GM03348 (cell line): ENCODE measurements at places on chromosomes 4 and X.

DNA sequence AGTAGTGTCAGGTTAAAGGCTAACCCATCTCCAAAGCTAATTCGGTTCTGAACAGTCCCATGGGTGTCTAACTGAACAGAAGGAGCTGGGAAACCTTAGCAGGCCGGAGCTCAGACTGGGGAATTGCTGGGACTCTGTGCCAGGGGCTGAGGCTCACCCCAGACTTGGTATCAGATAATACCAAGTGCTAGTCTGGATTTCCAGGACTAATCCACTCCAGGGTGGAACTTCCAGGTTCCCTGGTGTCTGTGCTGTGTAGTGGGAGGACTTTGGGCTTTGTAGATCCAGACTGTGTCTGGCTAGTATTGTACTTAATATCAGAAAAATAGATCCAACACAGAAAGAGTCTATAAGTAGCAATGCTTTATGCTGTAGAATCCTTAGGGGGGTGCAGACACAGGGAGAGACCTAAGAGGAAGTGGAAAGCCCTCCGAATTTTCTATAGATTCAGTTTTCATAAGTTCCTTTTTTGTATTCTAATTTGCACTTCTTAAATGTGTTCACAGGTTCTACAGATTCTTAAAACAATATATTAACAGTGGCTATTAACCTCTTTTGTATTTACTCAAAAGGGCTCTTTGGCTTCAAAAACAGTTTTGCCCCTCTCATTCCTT, 4.1 kb downstream of the ZNF827 start:
- DNase-seq = no peak

DNA sequence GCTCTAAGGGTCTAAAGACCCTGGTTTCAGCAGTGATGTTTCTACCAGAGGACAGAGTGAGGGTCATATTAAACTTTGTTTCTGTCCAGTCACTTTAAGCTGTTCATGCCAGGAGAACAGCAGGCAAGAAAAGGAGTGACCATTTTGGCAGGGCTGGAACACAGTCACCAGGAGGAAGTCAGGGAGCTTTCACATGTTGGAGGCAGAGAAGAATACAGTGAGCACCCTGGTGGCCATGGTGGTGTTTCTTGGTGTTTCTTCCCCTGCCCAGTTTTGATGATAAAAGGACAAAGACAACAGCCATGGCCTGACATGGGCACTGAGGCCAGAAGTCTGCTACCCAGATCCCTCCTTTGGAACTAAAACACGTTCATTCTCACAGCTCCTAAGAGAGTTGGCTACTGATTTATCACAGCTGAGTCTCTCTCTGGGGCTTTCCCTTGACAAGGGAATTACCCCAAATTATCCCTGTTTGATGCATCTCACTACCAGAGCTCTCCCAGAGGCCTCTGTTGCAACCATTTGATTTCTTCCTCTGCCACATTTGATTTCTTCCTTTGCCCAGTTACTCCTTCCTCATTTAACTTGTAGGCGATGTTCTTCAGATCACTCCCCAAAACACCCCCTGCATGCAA, 106.4 kb upstream of the NWD2 start:
- DNase-seq = no peak

DNA sequence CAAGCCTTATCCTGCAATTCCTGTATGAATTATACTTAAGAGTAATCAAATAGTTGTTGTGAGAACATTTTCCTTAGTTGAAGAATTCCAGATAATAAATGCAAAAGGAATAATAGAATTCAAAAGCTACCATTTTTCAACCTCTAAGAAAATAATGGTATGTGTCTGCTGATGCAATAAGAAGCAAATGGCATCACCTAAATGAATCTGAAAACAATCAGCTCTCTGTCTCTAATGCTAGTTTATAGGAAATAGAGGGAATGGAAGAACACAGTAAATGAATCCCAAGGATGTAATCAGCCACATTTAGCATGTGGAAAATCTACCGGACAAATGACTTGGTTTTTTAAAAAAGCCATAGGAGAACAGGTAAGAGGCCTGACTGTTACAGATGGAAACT, 115.1 kb downstream of the DCHS2 start:
- no peak for DNase-seq

GRCh38 chrX:123450222-123450621, 266.1 kb downstream of the GRIA3 start:
- DNase-seq = peak; percentile 5

DNA sequence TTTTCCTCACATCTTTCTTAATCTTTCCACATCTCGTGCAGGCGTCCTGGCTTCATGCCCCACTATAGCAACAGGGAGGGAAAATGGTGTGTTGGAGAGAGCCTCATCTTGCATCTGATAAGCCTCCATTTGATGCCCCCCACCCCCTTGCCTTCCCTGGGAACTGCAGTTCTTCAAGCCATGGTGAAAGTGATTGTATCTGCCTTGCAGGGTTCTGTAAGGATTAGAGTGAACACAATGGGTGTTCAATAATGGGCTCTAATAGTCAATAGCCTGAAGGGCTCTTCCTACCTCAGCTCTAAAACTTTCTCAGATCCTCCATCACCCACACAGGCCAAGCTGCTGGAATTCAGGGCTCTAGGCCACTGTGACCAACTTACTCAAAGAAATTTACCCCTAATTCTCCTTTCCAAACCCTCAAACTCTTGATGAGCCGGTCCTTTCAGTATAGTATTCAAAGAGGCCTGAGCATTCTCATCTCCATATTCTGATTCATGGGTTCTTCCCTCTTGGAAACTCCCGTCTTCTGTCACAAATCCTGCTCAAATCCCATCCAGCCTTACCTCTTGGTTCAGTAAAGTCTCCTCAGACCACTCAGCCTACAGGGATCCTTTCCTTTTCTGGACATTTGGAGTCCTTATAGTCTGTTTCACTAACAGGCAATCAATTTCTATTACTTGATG, 128.3 kb upstream of the TRIM2 start:
- no peak for DNase-seq

- DNase-seq = peak; percentile 76
These were observed 4.9 kb downstream of the PLAC8 start for GRCh38 chr4:83109480-83110222.

GRCh38 chr4:1416948-1417260, 10.7 kb upstream of the NKX1-1 start:
- DNase-seq = no peak

DNA sequence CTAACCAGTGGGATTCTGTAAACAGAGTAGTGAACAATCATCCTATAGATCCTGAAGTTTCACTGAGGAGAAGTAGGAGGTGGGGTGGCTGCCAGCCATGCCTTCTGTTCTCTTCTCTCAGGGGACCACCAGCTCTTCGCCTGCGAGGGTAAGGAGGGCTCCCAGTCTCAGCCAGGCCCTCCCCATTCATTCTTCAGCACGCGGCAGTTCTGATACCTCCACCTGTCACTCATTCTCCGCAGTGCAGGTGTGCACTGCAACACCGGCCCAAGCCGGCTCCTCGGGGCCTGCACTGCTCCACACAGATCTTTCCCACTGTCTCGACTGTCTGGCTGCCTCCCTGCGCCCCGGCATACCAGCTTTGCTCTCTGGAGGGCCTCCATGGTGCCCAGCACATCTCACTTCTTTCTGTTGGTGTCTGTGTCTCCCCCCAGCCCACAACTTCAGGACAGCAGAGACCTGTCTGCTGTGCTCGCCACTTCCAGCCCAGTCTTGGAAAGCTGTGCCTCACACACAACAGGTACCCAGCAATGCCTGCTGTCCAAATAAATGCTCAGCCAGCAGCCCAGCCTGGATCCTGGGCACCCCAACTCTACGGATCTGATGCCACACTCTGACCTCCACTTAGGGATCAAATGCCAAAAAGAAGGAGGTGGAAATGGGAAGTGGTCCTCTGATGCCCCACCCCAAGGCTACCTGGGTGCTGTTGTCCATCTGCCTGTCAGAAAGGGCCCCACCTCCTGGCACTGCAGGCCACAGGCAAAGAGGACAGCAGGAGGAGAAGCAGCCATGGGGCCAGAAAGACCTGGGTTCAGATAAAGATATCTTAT, 29.0 kb downstream of the ACOX3 start:
- DNase-seq = no peak

DNA sequence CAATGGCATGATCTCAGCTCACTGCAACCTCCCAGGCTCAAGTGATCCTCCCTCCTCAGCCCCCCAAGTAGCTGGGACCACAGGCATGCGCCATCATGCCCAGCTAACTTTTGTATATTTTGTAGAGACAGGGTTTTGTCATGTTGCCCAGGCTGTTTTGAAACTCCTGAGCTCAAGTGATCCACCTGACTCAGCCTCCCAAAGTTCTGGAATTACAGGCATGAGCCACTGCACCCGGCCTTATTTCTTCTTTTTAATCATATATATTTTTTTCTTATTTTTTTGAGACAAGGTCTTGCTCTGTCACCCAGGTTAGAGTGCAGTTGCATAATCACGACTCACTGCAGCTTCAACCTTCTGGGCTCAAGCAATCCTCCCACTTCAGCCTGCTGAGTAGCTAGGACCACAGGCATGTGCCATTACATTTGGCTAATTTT, 184.0 kb downstream of the TSPAN5 start:
- no peak for DNase-seq

DNA sequence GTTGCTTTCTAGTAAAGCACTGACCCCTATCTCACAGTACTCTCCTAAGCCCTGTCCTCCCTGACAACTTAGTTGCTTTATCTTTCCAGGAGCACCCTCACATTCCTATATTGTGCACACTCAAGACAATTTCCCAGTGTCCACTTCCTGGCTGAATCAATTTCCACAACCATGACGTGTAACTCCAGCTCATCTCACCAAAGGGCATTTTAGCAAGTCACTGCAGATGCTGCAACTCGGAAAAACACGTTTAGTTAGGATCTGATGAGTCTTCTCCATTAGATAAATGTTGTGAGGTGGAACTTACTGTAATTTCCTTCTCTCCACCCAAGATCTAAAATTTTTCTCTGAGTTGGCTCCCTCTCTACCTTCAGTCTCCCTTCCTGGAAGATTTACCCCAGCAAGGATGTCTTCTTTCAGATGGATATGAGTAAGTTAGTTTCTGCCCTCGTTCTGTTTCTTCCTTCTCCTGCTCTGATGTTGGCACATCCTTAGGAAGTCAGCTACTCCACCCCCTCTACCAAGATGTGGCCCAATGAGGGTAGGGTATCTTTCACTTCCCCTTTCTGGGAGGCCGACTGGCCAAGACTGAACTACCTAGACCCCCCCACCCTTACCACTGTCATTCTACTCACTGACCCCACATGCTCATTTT, 28.8 kb upstream of the IL13RA1 start:
- DNase-seq = no peak

DNA sequence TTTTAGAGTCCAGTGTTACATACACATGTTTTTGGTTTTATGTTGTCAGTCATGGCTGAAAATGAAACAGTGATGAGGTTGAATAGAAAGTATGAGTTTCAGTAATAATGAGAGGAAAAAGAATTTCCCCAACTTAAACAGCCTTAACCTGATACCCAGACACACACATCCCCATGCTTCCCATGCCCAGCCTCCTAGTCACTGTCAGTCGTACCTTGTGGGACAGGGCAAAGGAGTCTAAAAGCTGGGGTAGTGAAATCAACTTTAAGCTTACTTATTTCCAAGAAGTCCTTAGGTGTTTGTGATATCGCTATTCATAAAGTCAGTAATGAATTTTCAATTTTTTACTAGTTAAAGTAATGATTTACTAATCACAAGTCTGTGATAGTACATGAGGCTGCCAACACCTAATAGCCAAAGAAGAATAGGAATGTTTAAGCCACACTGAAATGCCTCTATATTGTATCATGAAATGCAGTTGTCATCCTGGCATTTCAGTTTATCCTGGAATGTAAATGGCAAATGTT, 24.3 kb upstream of the GPR34 start:
- no peak for DNase-seq

GRCh38 chrX:74369666-74370065, 51.6 kb upstream of the SLC16A2 start:
- no peak for DNase-seq

DNA sequence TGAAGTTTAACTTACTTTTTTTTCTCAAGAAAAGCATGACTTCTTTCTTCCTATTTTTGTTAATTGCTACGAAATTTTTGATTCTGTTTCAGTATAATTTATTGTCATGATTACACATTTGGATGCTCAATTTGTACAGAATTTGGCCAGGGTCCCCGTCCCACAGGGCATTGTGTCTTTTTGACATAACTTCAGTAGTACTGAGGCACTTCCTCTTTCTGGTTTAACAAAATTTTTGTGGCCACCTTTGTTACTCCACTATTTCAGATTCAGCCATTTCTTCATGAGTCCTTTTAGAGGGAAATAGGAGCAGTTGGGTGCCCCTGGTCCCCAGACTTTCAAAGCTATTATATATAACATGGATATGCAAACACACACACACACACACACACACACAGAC, 1248.7 kb downstream of the PCDH7 start:
- DNase-seq = no peak

- DNase-seq = no peak
These were observed 563.1 kb downstream of the INPP4B start for GRCh38 chr4:142282870-142283431.

DNA sequence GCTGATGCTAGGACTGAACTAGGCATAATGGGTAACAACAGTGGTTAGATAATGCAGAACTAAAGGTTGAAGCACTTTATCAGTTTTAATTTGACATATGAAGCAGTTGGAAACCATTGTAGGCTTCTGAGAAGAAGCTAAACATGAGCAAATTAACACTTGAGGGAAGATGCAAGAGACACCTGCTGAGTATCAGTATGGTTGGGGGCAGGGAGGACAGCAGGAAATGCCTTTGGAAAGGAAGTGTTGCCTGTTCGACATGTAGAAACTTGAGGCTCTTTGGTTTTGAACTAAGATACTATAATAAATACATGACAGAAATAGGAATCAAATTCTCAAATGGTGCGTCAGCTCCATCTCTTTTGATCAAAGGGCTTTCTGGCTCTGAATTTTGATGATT, 115.6 kb downstream of the FHIP1A start:
- DNase-seq = no peak

DNA sequence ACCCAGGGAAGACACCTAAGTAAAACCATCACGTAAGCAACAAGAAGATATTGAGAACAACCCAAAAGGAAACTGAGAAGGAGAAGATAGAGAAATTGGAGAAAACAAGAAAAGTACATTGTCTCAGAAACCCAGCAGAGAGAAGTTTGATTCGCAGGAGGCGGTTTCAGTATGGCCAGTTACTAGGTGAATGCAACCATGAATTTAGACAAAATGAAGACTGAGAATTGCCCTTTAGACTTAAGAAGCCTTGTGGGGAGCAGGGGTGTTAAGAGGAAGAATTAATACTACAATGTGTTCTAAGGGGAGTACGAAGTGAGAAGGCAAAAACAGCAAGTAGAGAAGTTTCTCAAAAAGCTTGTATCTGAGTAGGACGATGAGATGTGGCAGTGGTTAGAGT, 229.3 kb upstream of the NEIL3 start:
- no peak for DNase-seq
